ENCODE measurements at places on chromosomes 7 and 10.

- peak; percentile 52 for DNase-seq
Measured at GRCh38 chr7:134766779-134767519, 12.5 kb upstream of the CALD1 start.

- no peak for DNase-seq
Measured at GRCh38 chr10:90096196-90096595, 394.8 kb downstream of the KIF20B start.

GRCh38 chr10:71821909-71822763, 28.9 kb downstream of the PSAP start:
- DNase-seq, result no peak

DNA sequence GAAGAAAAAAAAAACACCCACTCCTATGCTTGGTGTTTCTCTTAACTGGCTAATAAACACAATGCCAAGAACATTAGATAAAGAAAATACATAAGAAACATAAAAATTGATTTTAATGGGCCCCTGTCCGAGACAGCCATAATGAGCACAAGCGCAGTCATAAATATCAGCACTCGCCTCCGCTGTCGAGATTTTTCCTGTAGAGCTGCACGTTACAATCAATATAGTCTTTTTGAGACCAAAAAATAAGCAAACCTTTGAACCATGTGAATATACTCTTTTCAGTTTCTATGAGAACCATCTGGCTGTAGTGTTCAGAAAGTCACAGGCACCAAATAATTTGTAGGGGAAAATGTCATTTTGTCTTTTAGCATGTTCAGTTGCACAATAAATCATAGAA, 70.1 kb downstream of the MGMT start:
- DNase-seq, result no peak

DNA sequence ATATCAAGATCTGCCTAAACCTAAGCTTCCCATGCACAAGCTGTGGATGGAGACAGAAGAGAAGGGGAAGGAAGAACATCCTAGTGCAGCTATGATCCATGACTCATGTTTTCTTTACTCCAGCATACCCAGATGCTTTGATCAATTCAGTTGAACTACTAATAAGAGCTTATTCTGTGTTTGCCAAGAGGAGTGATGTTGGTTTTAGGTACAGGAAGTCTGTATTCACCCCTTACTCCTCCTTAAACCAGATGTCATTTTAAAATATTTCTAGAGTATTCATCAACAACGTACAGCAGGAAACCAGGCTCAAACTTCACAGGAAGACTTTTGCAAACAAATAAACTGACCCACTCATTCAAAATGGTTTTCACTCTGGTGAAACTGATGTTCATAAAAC, 29.2 kb downstream of the PANK1 start:
- no peak for DNase-seq

DNA sequence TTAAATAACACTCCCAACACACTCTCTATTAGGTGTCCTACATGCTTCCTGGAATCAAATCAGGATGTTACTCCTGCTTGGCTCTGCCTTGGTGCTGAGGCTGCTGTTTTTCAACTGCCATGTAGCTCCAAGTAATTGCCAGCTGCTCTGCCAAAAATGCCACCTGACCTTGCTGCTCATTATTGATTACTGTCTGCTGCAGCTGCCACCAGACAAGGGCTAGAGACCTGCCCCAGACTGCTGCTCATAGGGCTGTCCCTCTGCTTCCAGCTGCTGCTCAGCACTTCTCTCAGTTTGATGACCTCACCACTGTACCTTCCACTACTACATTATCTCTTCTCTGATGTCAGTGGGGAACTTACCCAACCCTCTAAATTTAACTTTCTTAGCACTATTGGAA, 102.5 kb downstream of the PCLO start:
- DNase-seq, result no peak

GRCh38 chr10:125081931-125082330, 78.4 kb downstream of the CTBP2 start:
- no peak for DNase-seq

- no peak for DNase-seq
Measured at GRCh38 chr10:120530699-120531098, 73.7 kb downstream of the PLPP4 start.
